ENCODE measurements at places on chromosomes 11 and 22.
A peak's percentile ranks its signal among the peaks of the same experiment; 100 is the strongest.

DNA sequence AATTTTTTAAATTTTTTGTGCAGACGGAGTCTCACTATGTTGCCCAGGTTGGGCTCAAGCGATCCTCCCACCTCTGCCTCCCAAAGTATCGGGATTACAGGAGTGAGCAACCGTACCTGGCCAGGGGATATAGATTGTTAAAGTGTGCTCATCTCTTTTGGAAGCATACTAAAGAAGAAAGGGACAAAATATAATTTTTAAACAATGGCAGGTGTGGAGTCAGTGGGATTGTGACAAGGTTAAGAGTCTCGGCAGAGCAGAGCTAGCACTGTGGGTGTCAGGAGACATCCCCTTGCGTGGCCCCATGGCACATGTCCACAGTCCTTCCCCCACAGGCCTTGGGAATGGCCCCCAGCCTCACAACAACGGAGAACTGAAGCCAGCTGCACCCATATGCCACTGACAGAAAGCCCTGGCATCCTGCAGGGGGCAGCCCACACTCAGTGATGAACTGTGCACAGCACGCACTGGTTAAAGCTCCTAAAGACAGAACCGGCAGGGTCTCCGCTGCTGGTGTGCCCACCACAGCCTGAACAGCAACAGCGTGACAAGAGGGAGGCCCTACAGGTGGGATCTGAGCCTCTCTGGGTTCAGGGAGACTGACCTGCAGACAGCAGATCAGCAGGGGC, 29.9 kb downstream of the SERPIND1 start:
- no peak for DNase-seq

DNA sequence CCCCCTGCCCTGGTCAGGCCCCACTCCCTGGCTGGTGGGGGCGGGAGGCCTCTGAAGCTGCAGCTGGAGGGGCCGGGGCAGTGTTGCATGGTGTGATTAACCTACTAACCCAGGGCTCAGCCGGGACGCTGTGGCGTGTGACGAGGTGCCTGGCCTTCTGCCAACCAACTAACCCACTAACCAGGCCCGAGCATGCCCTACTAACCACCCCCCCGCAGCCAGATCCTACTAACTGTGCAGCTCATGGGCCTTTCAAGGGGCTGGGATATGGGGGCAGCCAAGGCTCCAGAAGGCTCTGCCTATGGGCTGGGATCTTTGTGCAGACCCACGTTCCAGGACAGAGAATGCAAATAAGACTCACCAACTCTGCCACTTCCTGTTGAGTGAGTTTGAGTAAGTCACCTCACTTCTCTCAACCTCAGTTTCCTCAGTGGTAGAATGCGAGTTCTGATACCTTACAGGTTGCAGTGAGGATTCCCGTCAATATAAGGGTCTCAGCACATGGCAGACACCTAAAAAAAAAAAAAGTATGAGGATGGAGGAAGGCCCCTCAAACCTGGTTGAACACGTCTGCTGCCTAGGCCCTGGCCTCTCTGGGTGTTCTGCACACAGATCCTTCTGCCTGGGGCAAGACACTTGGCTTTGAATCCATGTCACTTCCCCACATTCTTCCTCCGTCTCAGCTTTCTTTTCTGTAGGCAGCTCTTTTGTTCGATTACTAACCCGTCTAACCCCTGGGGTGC, 14.1 kb downstream of the MIAT start:
- peak; percentile 20 for DNase-seq

DNA sequence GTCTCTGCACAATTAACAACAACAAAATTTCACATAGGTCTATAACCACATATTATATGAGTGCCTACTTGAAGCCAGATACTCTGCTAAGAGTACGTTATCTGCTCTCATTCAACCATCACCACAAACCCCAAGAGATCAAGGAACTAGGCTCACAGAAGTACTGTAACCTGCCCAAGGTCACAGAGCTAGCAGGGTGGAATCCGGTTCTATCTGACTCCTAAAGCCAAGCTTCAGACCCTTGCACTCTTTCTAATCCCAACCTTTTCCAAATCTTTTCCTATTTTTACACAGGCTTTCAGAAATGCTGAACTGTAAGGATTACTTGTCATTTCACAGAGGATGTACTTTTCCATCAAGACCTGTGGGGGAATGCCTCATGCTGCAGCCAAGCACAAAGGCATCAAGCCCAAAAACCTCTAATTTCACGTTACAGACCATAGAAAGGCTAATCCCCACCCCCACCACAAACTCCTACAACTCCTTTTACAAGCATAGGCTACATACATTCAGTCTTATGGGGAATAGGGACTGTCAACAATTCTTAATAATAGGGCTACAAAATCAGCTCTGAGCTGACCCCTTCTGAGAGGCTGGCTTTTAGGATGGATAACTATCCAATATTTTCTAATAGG, 927 bp downstream of the PRCP start:
- peak; percentile 6 for DNase-seq

- DNase-seq: peak; percentile 97
These were observed 11.4 kb upstream of the MSANTD2 start for GRCh38 chr11:124811399-124812125.

DNA sequence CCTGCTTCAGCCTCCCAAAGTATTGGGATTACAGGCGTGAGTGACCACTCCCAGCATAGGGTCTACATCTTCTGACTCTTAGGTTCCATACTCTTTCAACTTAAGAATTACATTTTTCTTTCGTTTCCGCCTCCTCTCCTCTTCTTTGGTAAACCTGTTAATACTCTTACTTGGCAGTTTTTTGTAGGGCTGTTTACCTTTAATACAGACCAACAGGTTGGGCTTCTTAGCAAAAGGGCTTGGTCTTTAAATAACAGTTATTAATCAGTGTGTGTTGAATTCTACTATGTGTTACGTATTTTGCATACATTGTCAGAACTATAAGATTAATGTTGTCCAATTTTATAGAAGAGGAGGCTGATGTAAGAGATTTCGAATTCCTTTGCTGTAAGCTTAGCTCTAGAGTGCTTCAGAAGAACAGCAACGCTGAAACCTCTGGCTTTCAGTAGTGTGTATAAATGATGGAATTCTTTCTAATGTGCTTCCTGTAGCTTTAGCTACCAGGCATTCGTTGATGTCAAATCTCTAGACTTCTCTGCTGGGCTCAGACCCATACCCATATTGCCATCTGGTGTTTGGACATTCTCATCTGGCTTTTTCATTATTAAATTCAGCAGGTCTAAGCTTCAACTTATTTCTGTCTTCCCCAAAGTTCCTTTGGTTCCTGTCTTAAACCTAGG, 3.1 kb downstream of the FDX1 start:
- peak; percentile 60 for DNase-seq

DNA sequence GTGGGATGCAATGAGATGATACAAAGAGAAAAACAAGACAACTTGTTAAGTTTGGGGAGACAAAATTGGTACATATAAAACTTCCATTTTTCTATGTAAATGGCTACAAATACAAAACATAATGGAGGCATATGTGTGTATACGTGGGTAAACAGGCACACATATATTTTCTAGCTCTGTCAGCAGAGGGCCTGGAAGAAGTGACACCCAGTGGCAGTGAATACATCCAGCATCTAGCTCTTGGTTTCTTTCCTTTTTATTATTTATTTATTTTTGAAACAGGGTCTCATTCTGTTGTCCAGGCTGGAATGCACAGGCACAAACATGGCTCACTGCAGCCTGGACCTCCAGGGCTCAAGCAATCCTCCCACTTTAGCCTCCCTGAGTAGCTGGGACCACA, 5.0 kb upstream of the RASL10A start:
- DNase-seq: no peak

DNA sequence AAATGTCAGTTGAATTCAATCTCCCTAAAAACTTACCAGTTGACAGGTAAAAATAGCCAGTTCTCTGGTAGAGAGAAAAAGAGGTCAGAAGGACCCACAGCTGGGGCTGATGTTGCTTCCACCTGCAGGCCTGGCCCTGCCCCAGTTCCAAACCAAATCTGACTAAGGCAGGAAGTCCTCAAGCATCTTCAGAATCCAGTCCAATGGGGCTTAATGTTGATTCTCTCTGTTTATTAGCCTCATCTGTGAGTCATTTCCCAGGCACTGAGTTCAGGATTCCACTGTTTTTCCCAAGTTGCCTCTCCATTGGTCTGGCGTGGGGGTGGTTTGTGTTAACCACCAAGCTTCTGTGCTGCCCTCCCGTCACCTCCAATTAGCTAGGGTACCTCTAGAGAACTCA, 601.8 kb downstream of the INSC start:
- no peak for DNase-seq

- no peak for DNase-seq
These were observed 70.7 kb downstream of the ANO5 start for GRCh38 chr11:22263613-22264012.

DNA sequence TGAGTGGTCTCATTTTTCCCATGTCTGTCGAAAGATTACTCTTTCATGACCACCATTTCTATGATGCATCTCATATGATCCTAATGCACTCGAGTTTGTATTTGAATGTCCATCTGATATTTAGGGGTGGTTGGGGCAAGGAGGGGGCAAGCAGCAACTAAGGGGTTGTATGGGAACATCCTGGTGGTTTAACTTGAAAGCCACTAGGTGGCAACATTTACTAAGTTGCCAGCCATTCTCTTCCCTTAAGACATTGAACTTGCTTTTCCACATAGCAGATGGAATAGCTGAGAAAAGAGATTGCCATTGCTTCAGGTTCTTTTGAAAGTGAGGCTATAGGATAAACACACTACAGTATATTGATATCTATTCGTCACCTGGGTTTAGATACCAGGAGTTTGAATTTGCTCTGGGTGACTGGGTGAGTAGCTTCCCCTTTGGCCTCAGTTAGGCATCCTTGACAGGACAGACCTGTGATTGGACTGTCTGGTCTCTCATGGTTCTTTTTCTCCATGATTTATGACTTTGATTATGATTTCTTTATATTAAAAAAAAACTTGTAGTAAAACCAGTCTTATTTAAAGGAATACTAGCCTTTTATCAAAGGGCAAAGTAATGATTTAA, 32.4 kb downstream of the NF2 start:
- DNase-seq: peak; percentile 41

- no peak for DNase-seq
These were observed 1.5 kb downstream of the TNNT3 start for GRCh38 chr11:1920909-1921573.

- no peak for DNase-seq
These were observed 142.3 kb downstream of the ELP4 start for GRCh38 chr11:31651822-31652221.

GRCh38 chr22:27461470-27461869, 340.1 kb downstream of the MN1 start:
- DNase-seq: no peak

GRCh38 chr22:43739851-43740379, 72.2 kb downstream of the EFCAB6 start:
- DNase-seq: no peak

DNA sequence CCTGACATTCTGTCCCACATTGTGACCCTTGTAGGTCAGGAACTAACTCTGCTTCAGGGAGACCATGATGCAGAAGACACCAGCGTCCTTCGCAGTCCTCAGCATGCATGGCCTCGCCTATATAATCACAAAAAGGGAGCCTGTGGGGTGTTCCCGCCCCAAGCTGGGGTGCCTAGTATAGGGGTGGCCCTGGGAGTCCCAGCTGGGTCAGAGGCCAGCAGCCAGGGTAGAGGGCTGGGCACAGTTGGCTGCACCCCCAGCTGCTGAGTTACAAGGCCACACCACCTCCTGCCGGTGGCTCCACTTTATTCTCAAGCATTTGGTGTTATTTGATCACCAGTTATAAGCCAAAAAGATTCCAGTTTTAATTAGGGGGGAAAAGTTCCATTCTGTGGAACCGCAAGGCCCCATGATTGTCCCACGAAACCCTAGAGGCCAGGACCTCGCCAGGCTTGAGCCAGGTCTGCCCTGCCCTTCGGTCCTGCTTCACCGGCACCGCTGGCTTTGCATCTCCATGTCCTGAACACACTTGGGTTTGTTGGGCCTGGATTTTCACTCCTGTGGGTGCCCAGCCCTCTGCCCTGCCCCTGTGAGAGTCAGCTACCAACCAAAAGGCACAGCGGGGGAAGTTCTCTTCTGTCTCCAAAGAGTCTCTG, 15.0 kb upstream of the GNB1L start:
- DNase-seq: no peak

DNA sequence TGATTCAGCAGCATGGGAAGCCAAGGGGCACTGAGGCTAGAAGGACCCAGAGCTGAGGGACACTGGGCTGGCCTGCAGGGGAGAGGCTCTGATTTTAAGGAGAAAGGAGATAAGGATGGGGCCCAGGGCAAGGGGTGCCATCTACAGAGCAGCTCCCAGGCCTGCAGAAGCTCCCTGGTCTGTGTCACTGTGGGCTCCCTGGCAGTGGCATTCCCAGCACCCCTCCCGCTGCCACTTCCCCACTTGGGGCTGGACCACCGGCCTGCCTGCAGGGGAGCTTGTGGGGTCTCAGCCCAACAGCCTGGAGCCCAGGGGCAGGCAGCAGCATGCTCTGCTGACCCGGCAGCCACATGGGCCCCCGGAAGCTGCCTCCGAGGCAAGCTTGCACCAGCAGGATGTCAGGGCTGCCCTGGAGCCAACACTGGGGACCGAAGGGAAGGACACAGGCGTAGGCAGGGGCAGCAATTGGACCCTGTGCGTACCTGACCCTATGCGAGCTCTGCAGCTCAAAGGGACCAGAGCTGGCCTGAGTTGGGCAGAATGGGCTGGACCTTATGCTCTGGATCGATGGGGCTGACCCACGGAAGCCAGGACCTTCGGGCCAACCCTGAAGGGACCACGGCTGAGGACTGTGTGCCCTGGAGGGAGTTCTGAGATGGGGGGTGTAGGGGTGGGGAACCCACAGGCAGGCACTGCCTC, 35.4 kb upstream of the WNT7B start:
- DNase-seq: no peak

DNA sequence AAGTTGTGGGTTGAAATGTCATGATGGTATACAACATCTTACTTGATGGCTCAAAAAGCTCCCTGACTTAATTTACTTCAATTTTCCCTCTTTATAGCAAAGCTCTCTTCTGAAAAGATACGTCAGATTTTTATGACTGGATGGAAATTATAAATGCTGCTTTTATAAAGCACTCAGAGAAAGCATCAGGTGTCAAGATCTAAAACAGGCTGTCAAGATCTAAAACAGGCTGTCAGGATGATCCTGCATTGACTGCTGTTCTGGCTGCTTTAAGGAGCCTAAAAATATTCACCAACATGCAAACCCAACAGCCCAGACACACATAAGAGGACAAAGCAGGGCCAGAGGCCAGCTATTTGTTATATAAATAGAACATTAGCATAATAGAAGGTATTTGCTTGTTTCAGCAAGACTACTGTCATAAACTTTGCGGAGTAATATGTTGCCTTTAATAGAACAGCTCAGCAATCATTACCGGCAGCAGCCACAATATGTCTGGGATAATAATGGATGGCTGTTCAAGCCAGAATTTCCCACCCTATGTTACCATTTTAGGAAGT, 77.3 kb upstream of the ANO5 start:
- peak; percentile 97 for DNase-seq

DNA sequence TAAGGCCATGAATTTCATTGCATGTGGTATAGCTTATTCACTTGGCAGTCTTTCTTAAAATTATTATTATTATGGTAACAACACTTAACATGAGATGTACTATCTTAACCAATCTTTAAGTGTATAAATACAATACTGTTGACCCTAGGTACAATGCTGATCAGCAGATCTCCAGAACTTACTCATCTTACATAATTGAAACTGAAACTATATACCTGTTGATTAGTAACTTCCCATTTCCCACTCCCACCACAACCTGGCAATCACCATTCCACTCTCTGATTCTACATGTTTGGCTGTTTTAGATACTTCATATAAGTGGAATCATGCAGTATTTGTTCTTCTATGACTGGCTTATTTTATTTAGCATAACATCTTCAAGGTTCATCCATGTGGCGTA, 150.2 kb upstream of the POU2AF2 start:
- DNase-seq: no peak

Measured in NCI-H526 (cell line).